ENCODE measurements at places on chromosomes 5 and 9.

GRCh38 chr9:91572044-91572443 lies 148.4 kb upstream of the NFIL3 start:
- no peak for DNase-seq

GRCh38 chr5:52491071-52491787 lies 296.5 kb upstream of the ITGA1 start:
- DNase-seq = no peak

DNA sequence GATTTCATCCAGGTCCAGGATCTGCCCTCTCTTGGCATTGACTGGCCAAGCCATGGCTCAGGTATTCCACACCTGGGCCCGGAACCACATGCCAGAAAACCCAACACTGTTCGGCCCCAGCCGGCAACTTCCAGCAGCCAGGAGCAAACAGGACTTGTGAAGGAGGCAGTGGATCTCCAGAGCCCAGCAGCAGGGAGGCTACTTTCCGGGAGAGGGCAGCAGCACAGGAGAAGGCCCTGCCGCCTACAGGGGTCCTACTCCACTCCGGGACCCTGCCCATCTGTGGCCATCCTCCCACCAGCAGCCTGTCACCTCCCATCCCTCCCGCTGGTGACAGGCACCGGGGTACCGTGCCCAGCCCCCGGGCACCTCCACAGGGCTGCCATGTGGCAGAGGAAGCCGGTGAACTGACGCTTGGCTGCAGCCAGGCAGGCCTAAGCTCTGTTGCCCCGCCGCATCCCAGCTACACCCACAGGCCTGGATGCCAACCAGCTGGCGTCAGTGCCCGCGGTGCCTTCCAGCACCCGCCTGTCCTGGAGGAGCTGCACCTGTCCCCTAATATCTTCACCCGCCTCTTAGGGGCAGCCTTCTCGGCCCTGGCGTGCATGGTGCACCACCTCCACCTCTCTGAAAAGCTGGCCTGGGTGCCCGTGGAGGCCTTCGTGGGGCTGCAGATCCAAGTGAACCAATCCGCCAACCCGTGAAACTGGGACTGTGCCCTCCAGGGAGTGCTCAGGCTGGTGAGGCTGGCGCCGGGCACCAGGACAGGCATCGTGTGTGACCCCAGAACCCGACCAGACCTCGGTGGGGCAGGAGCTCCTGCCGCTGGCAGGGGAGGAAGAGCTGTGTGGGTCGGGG lies 18.9 kb upstream of the SLC30A5 start:
- no peak for DNase-seq

GRCh38 chr5:80865551-80865950 lies 94.6 kb upstream of the RASGRF2 start:
- no peak for DNase-seq

DNA sequence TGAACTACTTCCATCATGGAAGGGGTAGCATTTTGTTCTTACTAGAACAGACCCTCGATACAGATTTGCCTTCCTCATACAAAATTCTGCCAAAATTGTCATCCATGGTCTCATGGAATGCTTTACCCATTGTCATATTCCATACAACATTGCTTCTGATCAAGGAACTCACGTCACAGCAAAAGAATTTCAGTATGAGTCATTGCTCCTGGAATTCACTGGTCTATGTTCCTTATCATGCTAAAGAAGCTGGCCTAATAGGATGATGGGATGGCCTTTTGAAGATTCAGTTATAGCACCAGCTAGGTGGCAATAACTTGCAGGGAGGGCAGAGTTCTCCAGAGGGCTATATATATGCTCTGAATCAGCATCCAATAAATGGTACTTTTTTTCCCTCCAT lies 18.2 kb upstream of the FNIP1 start:
- DNase-seq = no peak

DNA sequence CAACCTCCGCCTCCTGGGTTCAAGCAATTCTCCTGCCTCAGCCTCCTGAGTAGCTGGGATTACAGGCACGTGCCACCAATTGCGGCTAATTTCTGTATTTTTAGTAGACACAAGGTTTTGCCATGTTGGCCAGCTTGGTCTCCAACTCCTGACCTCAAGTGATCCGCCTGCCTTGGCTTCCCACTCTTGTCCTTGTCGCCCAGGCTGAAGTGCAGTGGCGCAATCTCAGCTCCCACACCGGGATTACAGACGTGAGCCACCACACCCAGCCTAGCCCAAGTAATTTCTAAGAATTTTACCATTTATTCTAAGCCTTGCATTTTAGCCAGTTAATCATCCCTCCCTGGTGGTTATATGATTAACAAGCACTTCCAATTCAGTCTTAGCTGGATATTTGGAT lies 11.0 kb downstream of the NAIP start:
- DNase-seq = no peak

GRCh38 chr5:160198841-160199409 lies 30.4 kb upstream of the FABP6 start:
- DNase-seq = no peak

DNA sequence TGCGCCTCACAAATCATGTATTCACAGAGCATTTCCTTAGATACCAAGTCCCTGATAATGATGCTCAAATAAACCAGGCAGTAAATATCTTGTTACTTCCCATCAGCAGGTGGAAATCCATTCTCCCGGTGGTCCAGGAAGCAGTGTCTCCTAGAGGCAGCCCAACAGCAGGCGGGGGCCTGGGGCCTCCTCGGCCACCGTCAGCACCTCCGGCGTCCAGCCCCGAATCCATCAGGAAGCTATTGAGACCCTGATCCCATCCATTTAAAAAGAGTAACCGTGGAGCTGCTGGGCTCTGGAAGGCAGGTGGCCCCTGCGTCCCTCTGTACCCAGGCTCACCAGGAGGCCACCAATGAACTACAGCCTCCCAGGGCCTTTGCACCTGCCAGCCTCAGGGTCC lies 54.0 kb downstream of the VAV2 start:
- DNase-seq = no peak

GRCh38 chr9:33177639-33178038 lies 10.5 kb upstream of the B4GALT1 start:
- no peak for DNase-seq

DNA sequence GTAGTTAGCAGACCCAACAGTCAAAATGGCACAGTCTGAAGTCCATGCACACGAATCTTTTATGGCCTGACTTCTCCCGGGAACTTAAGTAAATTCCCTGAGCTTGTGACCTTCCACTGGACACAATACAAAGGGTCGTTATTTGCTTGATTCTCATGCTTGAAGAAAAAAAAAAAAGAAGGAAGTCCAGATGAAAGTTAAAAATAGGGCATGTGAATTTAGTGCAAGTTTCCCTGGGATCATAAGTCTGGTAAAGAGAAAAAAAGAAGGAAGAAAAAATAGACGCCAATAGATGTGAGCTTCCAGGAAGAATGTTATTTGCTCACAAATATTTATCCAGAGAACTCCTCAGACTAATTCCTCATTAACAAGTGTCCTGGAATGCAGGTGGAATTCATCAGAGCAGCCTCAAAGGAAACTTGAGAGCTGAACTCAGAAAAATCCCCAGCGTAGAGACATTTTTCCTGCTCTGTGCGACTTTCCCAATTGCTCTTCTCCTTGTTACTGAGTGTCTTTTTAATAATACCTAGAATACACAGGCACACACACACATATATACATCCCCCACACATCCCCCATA lies 616.3 kb downstream of the EBF1 start:
- no peak for DNase-seq

DNA sequence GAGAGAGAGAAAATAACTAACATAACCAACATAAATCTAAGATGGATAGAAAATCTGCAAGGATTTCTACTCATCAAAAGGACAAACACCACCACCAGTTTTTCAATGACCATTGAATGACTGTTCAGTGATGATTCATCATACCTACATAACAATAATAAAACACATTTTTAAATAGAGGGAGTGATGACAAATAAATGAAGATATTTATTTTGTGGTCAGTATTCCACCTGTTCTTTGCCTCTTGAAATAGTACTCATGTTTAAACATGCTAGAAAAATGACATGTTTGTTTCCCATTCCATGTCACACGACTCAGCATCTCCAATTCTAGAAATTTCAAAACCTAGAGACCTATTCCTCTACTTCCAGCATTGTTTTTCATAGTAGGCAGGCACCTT lies 34.6 kb upstream of the ADAMTS16 start:
- no peak for DNase-seq

DNA sequence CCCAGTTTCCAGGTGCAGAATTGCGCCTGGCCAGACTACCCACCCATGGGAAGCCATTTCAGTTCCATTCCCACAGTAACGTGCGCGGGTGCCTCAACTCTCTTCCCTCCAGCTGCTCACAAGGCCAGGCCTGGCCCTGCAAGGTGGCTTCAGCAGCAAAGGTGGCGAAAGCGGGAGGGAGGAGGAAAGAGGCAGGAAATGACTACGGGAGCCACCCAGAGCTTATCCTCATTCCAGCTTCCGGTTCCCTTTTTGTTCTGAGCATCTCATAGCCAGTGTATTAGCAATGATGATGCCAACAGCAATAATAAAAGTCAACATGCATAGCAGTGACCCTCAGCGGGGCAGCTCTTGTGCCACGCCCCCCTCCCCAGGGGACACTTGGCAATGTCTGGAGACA lies 101.5 kb upstream of the BOD1 start:
- no peak for DNase-seq

DNA sequence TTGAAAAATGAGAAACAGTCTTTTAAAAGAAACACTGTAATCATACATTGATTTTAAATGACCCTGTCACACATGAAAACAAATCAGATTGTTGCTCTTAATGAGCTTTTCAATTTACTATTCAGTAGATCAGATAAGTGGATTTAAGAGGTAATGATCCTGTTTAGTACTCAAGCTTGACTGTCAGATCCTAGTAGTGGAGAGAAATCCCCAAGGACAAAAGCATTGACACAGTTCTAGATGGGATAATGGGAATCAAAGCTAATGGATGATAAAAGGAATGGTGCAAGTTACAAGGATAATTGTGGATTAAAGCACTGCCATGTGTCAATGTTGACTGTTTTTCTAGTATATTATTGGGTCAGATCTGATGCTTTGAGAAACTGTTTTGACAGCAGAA lies 142.3 kb upstream of the TLX3 start:
- no peak for DNase-seq

- no peak for DNase-seq
Measured at GRCh38 chr9:131736431-131736830, 3.4 kb downstream of the RAPGEF1 start.

DNA sequence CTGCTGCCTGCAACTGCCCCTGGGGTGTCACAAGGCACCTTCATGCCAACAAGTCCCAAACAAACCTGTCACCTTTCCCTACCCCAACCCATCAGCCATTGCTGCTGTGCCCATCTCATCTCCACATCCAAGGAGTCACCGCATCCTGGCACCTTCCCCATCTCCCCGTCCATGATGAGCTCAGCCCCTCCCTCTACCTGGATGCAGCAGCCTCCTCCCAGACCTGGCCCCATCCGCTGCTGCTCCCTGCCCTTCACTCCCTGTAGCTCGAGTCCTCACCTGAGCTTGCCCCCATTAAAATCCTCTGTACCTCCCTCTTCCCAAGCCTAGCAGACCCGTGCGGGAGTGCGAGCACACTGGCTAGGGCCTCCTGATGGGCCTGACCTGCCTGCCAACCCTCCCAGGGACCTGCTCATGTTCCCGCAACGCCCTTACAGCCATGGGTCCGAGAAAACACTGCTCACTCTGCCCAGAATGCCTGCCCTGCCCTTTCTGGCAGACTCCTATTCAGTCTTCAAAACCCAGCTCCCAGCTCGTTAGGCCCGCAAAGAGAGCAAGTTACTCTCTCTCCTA lies 110.6 kb downstream of the ADAMTS2 start:
- no peak for DNase-seq

DNA sequence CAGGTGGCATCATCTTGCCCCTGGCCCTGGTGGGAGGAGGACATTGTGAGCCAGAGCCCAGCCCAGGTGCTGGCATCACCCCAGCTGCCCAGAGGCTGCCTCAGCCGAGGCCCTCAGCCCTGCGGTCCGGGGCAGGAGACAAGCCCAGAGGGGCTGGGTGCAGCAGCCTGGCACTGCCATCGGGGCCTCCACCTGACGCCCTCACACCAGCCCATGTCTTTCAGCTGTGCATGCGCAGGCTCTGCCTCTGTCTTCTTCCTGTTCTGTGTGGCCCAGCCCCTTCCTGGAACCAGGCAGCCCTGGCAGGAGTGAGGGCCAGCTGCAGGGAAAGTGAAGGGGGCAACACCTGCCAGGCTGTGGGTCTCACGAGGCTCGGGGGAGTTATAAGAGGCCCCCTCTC lies 4.8 kb upstream of the CEL start:
- DNase-seq = no peak

DNA sequence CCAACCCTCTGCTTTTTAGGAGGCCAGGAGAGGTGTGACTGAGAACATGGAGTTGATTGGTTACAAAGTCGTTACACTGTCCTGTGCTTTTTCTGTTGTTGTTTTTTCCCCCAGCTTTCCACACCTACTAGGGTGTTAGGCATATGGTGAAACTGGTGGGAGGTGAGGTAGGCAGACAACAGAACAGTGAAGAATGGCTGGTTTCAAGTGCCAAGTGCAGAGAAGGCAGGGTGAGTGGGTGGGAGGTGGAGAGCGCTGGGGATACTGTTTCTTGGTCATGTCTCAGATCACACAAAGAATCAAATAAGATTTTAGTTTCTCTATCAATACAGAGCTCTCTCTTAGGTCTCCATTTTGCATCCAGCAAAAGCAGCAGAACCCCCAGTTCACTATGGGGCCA lies 2.2 kb upstream of the SPTAN1 start:
- peak; percentile 61 for DNase-seq

- DNase-seq = no peak
Measured at GRCh38 chr9:135887021-135887507, 20.3 kb downstream of the CAMSAP1 start.

DNA sequence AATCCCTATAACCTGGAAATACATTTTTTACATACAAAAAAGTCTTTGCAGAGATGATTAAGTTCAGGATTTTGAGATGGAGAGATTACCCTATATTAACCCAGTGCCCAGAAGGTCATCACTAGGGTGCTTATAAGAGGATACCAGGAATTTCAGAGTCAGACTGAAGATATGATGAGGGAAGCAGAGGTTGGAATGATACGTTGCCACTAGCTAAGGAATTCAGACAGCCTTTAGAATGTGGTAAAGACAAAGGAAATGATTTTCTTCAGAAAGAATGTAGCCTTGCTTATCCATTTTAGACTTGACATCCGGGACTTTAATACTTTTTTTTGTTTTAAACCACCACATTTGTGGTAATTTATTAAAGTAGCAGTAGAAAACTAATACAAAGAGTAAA lies 2176.8 kb upstream of the C9orf72 start:
- DNase-seq = no peak

DNA sequence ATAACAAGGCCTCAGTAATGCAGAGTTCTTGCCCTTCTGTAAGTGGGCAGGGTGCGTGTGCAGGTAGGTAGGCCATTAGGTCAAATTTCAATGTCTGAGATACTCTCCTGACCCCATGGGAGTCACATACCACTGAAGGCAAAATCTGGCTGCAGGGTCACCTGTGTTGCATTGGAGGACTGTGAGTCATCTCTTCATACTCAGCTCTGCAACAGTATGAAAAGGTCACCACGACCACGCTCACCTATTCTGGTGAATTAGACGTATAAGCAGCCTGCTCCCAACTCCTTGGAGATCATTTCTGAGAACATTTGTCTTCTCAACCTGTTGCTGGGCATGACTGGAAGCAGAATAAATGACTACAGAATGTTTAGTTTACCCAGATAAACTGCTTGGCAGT lies 599.8 kb downstream of the PDE4D start:
- no peak for DNase-seq
